Right renal cortex interstitium (tissue), 3 donors: ENCODE measurements at places on chromosomes 2 and 18. TPM values are rescaled to one million over a fixed set of nuclear protein-coding genes. Genes with fewer than 3 reads are reported as not detected.

Gene GBX2
- 0.39 TPM for polyA plus RNA-seq

Gene RETREG2
- 108 TPM for polyA plus RNA-seq

Gene SCN7A
- polyA plus RNA-seq = 12.7 TPM

Gene MOGAT1
- not detected for polyA plus RNA-seq

Gene STAT4
- 8.3 TPM for polyA plus RNA-seq

Gene PECR
- 44.3 TPM for polyA plus RNA-seq

- no peak for DNase-seq
Observed at GRCh38 chr2:168245074-168245825, 2.1 kb downstream of the STK39 start.

DNA sequence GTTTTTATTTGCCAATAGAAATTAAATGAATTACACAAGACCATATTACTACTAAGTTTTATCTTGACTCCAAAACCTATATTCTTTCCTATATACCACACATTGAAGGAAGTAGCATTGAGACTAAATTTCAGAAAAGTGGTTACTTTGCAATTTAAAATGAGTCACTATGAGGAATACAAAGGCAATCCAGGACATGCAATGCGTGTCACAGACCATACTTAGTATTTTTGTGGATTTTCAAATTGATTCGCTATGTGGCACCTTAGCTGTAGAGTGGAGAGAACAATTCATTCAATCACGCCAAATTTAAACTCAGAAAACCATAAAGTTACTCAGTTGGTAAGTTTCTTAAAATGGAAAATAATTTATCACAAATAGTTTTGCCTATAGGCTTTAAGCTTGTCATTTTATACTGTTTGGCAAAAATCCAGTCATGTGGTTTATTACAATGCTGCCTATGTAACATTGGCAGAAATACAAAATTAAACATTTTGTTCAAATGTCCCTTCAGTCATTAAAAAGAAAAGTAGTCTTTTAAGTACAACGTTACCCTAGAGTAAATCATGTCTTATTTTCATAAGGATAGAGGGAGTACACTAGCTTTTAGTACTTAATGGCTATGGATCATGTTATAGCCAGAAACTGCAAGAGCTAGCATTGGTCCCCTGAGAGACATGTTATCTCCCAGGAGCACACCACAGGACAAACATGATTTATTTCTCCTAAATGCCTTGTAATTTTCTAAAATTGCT lies 222.8 kb upstream of the CDH7 start:
- DNase-seq = peak; percentile 33

GRCh38 chr2:46803547-46803878 lies 112.1 kb downstream of the MCFD2 start:
- DNase-seq = no peak

GRCh38 chr18:60232541-60232940 lies 140.0 kb downstream of the MC4R start:
- DNase-seq = no peak

- DNase-seq = no peak
Observed at GRCh38 chr2:66580166-66581049, 145.5 kb downstream of the MEIS1 start.

GRCh38 chr2:232239951-232240681 lies 138.4 kb upstream of the ALPP start:
- DNase-seq = no peak

GRCh38 chr2:86744152-86744551 lies 24.1 kb downstream of the RMND5A start:
- no peak for DNase-seq

GRCh38 chr2:39381653-39382052 lies 55.4 kb downstream of the MAP4K3 start:
- no peak for DNase-seq

GRCh38 chr2:175151791-175152190 lies 16.2 kb downstream of the ATF2 start:
- no peak for DNase-seq

DNA sequence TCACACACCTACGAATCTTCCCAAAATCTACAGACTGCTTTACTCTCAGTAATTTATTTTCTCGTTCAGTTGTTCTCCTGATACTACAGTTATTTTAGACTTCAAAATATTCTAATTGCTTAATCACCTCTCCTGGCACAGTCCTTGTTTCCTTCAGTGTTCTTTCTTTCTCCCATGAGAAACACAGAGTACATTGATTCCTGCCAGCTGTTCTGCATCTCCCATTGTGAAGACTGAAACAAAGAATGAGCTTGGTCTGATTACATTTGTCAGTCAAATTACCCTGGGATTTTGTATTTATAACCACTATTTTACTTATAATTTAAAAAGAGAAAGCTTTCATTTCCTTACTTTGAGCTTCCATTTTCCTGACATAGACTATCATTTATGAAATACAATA lies 63.9 kb upstream of the TANK start:
- no peak for DNase-seq
